Chondrocyte (in vitro differentiated cells): ENCODE measurements at places on chromosomes 11 and 22. TPM values are rescaled to one million over a fixed set of nuclear protein-coding genes. Genes with fewer than 3 reads are reported as not detected.

PMM1 gene
- total RNA-seq, result 39.3 to 48.2 TPM (median 47.1 TPM) in 3 replicates

PRG3 gene
- total RNA-seq, result not detected in 3 replicates

NAALADL1 gene
- total RNA-seq, result not detected in 3 replicates

SLN gene
- not detected in 3 replicates for total RNA-seq

APOA4 gene
- not detected in 3 replicates for total RNA-seq

FAM227A gene
- 1.5 to 5.4 TPM (median 1.8 TPM) in 3 replicates for total RNA-seq

OR8G5 gene
- 0.20 TPM in 1 of 3 replicates, not detected in the others for total RNA-seq

GGTLC3 gene
- total RNA-seq, result 0.42 TPM in 1 of 3 replicates, not detected in the others
